ENCODE measurements at places on chromosomes 1 and 21.

DNA sequence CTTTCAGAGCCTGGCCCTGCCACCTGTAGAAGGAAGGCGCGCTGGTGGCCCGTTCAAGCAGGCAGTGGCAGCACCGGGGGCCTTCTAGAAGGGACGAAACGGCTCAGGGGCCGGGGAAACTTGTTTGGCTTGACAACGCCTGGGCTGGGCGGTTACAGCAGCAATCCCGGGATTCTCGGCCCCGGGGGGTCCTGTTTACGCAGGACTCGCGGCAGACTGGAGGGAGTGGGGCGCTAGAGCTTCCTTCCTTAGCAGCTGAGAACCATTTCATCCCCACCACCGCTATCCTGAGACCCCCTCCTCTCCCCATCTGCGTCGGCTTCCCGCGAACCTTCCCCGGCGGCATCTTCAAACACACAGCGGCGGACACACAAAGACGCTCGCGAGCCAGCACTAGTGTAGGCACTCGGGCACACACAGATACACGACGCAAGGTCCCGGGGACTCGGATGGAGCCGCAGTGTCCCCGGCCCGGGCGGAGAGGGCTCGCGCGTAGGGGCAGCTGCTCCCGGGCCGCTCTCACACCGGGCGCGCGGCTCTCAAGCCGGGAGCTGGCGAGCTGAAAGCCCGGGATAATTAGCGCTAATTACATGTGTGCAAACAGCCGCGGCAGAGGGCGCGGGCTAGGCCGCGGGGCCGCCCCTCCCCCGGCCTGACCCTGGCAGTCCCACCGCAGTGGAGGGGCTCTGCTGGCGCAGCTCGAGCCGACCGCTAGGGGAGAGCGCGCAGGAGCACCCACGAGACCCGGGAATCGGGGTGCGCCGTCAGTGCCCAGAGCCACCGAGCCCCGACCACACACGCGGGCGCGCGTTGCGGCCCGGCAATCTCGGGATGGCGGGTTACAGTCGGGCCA lies 271.4 kb downstream of the FOXD2 start:
- peak; percentile 68 for DNase-seq

DNA sequence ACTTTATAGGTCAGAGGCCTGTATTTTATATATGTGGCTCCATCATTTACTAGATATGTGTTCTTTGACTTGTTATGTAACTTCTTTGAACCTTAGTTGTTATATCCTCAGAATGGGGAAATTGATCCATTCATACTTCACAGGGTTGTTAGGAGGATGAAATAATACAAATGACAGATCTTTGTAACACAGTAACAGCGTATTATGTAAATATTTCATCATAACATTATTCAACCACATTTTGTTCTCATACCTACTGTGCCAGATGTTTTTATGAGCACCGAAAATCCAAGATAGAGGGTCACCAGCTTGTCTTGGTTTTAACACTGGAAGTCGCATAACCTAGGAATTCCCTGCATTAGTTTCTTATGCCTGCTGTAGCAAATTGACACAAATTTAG lies 3.3 kb downstream of the SUCO start:
- DNase-seq = no peak

DNA sequence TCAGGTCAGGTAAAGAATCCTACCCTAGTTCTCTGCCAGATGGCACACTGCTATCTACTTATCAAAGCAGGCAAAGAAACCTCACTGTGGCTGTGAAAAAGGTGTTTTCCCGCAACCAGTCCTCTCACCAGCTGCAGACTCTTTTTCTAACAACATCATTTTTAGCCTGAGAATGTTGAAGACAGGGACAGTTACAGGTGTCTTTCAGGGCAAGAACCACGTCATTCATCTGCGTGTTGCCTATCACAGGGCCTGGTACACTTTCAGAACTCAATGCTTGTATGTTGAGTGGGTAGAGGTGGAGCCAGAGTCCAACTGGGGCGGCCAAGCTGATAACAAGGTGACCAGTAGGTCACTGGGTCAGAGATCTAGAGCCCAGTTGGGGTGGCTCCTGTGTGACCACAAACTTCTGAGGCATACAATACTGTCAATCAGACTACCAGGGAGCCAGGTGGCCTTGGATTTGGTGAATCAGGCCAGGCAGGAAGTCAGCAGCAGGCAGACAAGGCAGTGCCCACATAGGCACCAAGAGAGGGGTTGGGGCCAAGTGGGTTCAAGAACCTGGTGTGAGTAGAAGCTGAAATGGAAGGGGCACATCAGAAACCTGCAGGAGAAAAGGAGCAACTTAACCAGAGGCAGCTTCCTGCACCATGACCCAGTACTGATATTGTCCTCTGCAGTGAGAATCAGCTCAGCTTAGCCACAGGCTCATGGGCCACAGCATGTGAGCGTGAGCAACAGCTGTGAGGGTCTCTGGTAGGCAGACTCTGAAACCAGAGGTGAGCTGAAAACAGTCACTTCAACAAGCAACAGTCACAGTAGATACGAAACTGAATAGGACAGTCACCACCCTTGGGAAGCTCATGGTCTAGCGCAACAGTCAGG lies 123.6 kb downstream of the DTL start:
- DNase-seq = peak; percentile 56

DNA sequence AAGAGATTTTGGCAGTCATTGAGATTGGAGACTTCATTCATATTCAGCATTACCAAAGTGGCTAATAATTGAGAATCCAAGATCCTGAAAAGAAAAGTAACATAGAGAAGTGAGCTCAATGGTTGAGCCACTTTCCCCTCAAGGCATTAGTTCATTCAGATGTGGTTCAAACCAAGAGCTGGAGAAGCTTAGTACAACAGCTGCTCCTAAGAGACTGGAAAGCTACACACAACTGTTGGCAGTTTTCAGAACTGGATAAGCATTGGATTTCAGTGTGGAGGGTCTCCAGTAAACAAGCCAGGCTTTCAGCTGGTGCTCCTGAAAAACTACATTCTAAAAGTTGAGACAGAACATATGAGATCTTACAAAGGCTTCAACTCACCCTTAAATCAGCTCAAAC lies 29.2 kb upstream of the CLDN8 start:
- no peak for DNase-seq

- peak; percentile 84 for DNase-seq
These were observed at the start of gene NUDT17 for GRCh38 chr1:145845514-145846161. NUDT17 (plus strand) TSS chr1:145845630; CDS start chr1:145845641, 11 bp downstream.

GRCh38 chr1:20660847-20661206 lies 342 bp downstream of the DDOST start:
- DNase-seq = no peak

- peak; percentile 90 for DNase-seq
These were observed 14.4 kb downstream of the CELSR2 start for GRCh38 chr1:109263597-109264378.

DNA sequence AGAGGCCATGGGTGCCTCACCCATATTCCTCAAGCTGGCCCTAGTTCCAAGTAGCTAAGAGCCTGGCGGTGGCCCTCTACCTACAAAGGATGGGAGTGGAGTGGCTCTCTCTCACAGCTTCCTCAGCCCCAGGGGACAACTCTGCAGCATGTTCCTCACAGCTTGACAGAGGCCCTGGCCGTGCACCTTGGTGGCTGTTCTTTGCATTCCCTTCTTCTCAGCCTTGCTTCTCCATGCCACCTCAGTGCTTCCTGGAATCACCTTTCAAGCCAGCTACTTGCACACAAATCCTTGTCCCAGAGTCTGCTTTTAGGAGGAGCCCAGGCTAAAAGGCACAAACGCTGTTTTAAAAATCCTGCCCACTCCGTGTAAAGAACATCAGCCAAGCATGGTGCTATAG lies 69.0 kb upstream of the DIRAS3 start:
- DNase-seq = no peak

DNA sequence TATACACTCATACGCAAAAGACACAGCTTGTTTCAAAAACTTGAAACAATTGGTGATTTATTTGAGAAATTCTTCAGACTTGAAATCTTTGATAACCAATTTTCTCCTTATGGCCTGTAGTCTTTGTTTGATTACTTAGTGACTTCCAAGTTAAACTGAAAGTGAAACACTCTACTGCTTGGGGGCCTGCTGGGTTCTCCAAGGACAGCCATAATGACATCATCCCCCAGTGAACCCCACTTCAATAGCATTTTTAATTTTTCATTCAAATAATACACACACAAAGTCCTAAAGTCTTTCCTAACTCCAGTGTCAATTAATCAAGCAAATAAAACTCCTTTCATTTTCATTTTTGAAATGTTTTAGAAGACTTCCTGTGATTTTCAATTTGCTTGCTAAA lies 59.2 kb downstream of the KRTAP19-8 start:
- peak; percentile 25 for DNase-seq
